Effector memory CD4-positive, alpha-beta T cell (primary cell): ENCODE measurements at places on chromosomes 4 and X.

DNA sequence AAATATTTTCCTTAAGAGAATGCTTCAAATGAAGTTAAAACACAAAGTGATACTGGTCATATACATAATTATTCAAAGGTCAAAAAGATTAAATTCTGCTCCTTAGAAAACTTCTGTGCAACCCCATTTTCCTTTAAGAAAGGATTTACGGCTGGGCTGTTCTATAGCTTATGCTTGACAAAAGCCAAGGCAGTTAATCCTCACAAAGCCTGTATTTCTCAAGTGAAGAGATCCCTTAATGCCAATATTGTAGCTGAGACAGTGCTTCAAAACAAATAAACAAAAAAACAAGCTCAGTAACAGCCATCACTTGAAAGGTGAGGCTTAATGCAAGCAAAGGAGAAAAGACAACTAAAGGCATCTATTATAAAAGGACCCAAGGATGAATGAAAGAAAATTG lies 42.5 kb downstream of the BTC start:
- DNase-seq: no peak

DNA sequence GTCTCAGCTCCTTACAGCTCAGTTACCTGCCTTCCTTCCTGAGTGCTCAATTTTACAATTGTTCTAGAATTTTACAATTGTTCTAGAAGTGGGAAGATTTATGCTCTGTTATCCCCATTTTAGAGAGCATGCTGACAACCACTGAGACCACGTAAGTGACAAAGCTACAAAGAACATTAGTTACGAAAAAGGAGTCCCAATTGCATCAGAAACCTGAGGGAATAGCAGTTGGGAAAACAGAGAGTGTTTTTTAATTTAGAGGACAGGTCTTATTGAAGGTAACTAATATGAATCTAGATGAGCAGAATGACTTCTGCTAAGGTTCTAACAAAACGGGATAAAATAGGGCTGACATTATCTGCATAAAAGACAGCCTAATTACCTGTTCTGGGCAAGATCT lies 103.3 kb downstream of the THOC2 start:
- DNase-seq: no peak

DNA sequence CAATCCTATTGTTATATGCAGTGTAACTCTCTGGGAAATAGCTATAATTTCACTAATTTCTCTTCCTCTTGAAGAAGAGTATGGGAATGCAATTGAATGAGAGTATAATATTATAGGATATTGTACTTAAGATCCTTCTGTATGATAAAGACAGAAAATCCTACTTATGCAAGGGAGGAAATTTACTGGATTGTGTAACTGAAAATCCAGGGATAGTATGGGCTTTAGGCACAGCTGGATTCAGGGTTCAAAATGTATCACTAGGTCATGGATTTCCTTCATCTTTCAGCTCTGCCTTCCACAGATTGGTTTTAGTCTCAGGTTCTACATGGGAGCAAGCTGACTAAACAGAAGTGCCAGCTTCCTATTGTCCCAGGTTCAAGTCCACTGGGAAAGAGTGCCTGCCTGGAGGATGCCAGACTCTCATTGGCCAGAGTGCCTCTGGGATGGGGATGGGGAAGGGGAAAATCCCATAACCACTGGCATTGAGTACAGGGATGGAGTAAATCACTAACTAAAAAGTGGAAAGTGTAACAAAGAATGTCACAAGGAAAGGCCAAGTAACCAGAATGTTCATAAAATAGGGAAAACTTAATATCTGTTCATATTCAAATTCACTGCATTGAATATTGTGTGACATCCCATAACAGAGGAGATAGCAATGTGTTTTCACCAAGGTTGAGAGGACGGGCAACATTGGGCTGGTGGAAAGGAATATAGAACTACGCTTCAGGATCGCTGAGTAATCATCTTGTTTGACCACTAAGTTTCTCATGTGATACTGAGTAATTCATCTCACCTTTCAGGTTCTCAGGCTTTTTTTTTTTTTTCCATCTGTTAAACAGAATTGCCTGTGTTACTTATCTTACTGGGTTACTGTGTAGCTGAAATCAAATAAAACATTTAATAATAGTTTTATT lies 75.7 kb downstream of the ANXA3 start:
- DNase-seq: no peak

DNA sequence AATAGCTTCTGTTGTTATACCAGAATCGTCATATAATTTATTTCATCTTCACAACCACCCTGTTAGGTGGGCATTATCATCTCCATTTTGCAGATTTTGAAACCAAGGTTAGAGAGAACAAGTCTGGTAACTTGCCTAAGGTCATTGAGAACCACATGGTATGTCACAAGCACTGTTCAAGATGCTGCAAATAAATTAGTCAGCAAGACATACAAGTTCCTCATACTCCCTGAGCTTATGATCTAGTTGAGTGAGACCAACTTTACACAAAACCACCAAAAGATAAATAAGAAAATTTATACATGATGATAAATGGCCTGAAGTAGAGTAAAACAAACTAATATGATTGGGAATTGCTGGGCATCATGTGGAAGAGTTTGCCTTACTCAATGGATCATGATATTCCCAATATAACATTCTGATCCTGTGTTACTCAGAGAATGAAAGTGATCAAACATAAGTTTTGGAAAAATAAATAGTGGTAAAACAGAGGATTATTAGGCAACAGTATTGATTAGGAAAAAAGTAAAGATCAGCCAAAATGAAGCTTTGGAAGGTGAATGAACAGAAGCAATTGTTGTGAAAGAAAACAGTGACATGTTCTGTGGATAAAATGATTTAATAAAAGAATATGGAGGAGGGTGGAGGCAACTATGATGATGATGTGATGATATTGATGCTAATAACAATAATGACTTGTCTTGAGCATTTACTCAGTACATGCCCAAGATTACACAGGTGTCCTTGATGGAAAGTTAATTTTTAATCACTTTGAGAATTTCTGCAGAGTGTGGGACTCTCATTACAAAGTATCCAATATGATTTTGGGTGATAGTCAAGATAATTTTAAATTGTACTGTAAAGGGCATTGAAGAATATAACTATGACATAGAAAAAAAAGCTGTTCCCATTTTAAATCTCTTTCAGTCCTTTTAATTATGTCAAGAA lies 34.1 kb upstream of the IL1RAPL1 start:
- no peak for DNase-seq

GRCh38 chr4:10524196-10524833 lies 67.1 kb upstream of the ZNF518B start:
- no peak for DNase-seq

DNA sequence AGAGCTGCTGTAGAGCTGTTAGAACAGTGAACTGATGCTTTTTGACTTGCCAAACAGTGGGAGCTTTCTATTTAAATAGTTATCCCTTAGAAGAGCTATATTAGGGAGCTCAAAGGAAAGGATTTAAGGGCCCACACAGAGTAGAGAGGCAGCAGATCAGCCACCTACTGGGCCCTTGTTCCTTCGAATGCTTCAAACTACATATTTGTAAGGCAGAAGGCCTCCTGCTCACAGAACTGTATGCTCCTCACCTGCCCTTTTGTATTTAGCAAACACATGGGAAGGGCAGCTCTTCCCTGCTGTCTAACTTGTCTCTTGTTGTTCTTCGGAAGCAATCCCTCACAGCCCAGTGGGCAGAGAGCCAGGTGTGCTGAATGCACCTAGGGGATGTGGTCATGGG lies 38.0 kb downstream of the IL1RAPL1 start:
- no peak for DNase-seq

- DNase-seq: no peak
Observed at GRCh38 chrX:5458300-5458842, 770.3 kb downstream of the NLGN4X start.
